AG04450 (cell line): ENCODE measurements at places on chromosomes 7 and 10. TPM values are rescaled to one million over a fixed set of nuclear protein-coding genes. Genes with fewer than 3 reads are reported as not detected.

RET gene
- 0.06 and 0.17 TPM in 2 replicates for polyA plus RNA-seq

CYP3A4 gene
- not detected in 2 replicates for polyA plus RNA-seq

DNA sequence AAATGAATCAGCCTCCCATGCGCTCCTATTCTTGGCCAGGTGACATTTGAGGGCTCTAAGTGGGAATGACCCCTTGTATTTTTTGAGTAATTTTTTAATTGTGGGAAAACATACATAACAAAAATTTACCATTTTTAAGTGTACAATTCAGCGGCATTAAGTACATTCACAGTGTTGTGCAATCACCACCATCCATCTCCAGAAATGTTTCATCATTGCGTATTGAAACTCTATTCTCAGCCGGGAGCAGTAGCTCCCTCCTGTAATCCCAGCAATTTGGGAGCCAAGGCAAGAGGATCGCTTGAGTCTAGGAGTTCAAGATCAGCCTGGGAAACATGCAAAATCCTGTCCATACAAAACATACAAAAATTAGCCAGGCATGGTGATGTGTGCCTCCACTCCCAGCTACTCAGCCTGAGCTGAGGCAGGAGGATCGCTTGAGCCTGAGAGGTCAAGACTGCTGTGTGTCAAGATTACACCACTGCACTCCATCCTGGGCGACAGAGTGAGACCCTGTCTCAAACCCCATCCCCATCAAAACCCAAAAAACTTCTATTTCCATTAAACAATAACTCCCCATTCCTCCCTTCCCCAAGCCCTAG, 2.5 kb downstream of the ANTXRL start:
- DNase-seq: no peak

PTPRZ1 gene
- polyA plus RNA-seq: not detected in 2 replicates

DNA sequence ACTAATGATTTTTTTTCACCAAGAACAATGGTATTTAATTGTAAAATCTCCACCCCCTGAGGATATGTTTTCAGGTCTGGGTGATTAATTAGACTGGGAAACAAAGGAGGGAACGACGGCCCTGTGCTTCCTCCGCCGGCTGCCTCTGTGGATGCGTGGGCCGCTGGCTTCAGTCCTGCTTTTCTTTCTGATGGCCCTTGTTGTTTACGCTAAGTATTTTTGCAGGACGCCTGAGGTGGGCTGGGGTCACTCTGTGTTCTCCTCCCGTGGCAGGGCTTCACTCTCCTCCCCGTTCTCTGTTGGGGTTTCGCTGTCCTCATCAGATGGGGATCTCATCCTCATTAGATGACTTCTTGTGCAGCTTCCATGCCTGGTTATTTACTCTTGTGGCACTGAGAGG, 5.2 kb upstream of the ACBD5 start:
- no peak for DNase-seq

DNA sequence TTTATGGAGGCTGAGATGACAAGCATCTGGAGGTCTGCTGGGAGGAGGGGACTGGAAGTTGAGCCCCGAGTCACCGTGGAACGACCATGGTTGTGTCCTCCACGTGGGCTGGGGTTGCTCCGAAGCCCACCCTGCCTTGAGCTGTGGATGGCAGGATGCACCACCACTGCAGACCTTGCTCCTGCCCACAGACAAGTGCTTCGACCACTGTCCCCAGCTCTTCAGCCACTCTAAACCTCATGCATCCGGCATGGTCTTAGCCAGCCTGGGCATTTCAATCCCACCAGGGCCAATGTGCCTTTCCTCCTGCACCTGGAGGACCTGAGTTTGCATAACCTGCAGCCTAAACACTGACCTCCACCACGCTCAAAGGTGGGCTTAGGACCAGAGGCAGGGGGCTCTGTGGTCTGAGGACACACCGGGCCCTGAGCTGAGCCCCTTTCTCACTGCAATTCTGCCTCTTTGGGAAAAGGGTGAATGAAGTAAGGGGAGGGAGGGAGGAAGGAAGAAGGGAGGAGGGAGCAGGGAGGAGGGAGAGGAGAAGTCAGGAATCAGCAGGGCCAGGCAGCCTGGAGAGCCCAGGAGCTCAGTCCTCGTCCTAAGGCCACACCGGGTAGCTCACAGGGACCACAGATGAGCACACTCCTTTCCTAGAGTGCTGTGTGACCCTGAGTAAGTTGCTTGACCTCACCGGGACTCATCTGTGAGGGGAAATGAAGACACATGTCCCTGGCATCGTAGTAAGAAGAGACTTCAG, 44.8 kb upstream of the DNAAF5 start:
- DNase-seq: no peak

DNA sequence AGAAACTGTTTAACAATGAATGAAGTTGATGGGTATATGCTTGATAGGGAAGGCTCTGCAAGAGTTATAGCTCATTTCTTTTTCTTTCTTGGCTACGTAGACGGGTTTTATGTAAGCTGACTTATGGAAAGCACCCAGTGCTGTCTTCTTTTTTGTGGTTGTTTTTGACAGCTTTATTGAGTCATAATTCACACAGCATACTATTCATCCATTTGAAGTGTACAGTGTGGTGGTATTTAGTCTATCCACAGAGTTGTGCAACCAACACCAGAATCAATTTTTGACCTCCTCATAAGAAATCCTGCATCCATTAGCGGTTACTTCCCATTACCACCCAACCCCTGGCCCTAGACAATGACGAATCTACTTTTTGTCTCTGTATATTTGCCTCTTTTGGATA, 240.6 kb upstream of the KIAA1217 start:
- no peak for DNase-seq

DNA sequence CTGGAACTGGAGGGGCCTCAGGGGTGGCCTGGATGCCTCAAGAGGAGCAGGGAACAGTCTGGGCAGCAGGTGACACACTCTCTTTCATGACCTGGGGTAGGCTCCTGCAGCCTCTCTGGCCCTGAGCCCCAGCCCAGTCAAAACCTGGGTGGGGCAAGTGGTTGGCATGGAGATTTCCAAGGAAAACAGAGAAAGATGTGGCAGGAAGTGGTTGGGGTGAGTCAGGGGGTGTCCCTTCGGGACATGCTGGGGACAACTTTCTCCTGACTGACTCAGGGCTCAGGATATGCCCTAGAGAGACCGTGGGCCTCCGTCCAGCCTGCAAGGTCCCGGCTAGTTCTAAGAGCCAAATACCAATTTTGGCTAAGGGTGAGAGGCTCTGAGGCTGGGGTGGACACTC, 2.9 kb downstream of the AQP1 start:
- DNase-seq: no peak
